Activated naive CD4-positive, alpha-beta T cell (primary cell): ENCODE measurements at places on chromosomes 2 and 18.

DNA sequence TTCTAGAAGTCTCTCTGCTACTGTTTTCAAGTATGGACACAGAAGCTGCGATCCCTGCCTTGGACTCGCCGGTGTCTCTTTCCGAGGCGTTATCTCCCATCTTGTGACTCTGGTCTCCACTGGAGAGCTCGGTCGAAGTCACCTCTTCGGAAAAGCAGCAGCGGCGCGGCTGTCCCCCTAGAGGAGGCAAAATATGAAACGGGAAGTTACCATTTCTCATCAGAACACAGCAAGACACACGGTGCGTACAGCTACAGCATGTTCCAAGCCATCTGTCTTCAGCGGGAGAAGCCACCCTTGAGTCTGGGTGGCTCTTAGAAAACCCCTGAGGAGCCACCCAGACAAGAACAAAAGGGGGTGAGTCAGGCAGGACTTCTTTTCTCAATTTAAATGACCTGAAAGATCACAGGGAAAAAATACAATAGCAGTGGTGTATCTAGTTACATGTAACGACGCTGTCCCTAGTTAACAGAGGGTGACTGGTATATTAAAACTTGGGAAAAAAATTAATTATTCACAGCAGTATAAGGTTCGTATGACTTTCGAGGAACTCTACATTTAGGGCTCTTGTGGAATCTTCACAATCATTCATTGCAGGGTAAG is 114.8 kb downstream of the ZNF516 start:
- no peak for DNase-seq

- DNase-seq, result no peak
These were observed 119.7 kb downstream of the UPP2 start for GRCh38 chr2:158221063-158222020.

GRCh38 chr2:18297534-18298058 is 262.9 kb downstream of the RDH14 start:
- DNase-seq, result no peak

GRCh38 chr2:13572466-13572865 is 855.7 kb downstream of the TRIB2 start:
- no peak for DNase-seq

- DNase-seq, result no peak
These were observed 1024.2 kb upstream of the ACVR2A start for GRCh38 chr2:146820672-146821071.

GRCh38 chr2:233486778-233487552 is 79.6 kb downstream of the USP40 start:
- no peak for DNase-seq

DNA sequence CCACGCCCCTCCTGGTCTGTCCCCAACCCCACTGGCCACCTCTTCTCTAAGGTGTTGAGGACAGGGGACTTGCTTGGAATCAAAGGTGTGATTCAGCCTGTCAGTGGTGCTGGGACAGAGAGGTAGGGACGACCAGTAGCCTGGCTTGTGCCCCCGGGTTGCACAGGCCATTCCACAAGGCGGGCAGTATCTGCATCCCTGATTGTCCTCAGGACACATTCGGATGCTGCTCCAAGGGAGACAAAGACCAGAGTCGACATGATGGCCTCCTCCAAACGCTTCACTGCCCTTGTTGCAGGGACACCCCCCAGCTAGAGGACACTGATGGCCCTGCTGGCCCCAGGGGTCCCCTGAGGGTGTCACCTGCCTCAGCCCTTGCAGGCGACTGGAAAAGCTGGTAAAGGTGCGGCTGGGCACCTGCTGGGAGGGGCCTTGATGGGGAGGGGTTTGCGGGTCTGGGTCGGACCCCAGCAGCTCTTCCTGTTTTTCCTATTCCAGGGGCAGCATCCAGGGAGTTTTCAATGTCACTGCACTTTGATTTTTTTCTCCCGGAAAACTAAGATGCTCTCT is 98.0 kb downstream of the PTGR3 start:
- DNase-seq, result no peak

- no peak for DNase-seq
These were observed 11.7 kb downstream of the CDH7 start for GRCh38 chr18:65762556-65762955.

DNA sequence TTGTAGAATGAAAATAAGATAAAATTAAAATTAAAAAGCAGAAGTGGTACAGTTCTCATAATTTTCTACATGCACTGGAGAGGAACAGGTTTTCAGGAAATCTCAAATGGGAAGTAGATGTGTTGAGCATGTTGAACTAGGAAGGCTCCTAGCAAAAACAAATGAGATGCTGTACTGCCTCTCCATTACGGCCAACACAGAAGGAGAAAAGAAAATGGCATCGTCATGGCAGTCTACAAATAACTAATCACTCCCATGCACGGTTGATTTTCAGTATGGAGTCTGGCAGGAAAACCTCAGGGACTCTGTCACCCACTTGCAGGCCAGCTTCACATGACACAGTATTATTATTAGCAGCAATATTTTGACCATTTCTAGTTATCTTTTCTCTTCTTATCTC is 278.7 kb downstream of the NRXN1 start:
- DNase-seq, result no peak

- DNase-seq, result no peak
These were observed 845 bp downstream of the CFAP210 start for GRCh38 chr2:169693360-169693759.

GRCh38 chr18:60975420-60975819 is 357.8 kb upstream of the CDH20 start:
- no peak for DNase-seq

GRCh38 chr2:218815244-218815637 is 16.4 kb downstream of the PRKAG3 start:
- no peak for DNase-seq

DNA sequence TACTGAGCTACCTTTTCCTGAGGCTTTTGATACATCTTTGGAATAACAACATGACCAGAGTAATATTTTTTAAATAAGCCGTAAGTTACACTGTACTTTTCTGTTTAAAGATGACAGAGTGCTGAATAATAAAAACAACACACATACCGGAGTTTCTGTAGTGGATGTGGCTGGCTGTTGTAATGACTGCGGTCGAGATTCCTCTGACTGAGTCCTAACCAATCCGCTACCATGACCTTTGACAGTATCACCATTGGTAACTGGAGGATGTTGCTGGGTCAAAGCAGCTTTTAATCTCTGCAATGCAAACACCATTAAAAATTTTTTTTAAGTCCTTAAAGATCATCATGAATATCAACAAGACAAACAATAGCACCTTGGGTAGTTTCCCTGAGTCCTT is 70.7 kb downstream of the ATF2 start:
- no peak for DNase-seq

GRCh38 chr2:172153156-172153555 is 50.5 kb upstream of the DLX2 start:
- no peak for DNase-seq

- DNase-seq, result no peak
These were observed 208.3 kb upstream of the SYT4 start for GRCh38 chr18:43485545-43485963.

DNA sequence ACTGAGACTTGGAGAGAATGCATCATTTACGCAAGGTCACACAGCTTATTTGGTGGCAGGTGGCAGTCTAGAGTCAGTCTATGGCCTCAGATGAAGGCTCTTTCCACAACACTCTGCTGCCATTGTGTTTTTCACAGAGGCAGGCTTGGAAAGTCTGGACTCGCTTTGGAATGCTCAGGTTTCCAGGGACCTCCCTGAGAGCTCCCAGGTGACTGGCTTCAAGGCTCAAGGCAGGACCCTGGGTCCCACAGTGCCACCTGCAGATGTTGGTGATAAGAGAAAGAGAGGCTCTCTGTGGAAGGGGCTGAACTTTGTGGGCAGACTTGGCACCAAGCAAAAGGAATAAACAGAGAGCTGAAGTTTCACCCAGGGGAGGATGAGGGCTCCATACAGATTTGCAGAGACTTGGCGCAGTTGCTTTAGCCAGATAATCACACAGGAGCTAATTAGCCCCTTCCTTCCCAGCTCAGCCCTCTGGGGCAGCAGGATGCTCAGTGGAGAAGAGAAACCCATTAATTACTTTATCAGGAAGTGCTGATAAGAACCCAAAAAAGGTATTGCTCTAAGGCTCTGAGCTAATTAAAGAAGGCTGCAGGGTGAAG is 103.5 kb downstream of the LBH start:
- no peak for DNase-seq
